Type B pancreatic cell (in vitro differentiated cells): ENCODE measurements at places on chromosomes 13 and 19. TPM values are rescaled to one million over a fixed set of nuclear protein-coding genes. Genes with fewer than 3 reads are reported as not detected.

DNA sequence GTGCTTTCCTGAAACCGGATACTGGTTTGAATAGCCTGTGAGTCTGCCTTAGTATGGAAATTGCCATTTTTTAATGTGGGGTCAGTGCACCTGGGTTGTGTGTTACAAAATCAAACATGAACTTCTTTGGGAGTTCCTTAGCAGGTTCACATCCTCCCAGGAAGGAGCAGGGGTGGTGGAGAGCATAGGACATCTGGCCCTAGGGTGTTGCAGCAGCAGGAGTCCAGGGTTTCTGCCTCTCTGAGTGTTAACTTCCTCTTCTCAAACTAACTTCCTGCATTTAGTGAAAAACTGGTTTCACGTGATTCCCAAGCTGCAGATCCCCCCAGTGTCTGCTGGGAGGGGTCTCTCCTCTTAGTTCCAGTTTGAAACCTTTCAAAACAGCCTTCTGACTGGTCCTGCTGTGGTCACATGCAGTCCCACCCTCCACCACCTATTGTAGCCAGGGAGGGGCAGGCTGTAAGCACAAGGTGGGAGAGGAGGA, 7.2 kb downstream of the RNASEH2B start:
- no peak for DNase-seq

GRCh38 chr13:28093881-28094280, 6.5 kb downstream of the FLT3 start:
- DNase-seq: no peak

GRCh38 chr19:37692956-37693620, 26.5 kb downstream of the ZNF607 start:
- no peak for DNase-seq

GRCh38 chr19:1944916-1945561, 4.1 kb downstream of the CSNK1G2 start:
- DNase-seq: peak; percentile 69

- DNase-seq: no peak
Observed at GRCh38 chr13:79307433-79307861, 98.6 kb downstream of the RBM26 start.

FGF22 gene
- total RNA-seq: not detected in 2 replicates
